ENCODE measurements at places on chromosomes 3 and 15.

GRCh38 chr3:19213603-19214220 lies 65.4 kb downstream of the KCNH8 start:
- DNase-seq = no peak

DNA sequence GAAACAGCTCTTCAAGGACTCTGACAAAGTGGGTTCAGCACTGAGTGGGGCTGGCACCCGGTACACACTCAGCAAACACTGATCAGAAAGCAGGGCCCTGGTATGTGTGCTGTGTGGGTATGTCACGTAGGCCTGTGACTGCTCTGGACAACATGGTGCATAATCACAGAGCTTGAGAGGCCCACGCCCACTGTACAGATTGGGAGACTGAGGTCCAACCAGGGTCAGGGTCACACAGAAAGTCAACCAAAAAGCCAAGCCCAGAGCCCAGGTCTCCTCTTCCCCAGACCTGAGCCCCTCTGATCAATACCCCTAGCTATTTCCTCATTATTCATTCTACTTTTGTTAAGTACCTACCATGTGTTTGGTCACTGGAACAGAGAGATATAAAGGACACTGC lies 166.1 kb upstream of the LINGO1 start:
- DNase-seq = no peak

- no peak for DNase-seq
These were observed 340.2 kb downstream of the LRRC3B start for GRCh38 chr3:26962492-26963360.

- no peak for DNase-seq
These were observed 1122.0 kb upstream of the ALCAM start for GRCh38 chr3:104244680-104245220.

DNA sequence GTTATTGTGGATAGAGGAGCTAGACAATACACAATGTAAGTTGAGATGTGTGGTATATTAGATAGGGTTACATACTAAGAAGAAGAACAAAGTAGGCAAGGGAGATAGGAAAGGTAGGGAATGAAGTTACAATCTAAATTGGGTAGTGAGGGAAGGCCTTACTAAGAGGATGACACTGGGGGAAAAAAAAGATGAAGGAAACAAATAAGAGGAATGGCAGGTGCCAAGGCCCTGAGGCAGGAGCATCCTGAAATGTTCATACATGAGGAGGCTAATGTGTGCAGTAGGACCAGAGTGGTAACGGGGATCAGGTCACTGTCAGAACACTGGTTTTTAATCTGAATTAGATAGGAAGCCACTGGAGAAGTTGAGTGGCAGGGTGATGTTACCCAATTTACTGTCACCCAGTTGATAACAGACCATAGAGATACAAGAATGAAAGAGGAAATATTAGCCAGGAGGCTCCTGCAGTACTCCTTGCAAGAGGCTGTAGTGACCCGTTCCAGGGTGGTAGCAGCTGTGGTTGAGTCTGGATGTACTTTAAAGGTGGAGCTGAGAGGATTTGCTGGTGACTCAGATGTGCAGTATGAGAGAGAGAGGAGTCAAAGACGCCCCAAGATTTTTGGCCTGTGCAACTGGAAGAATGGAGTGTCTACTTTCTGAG lies 14.4 kb downstream of the RTP1 start:
- DNase-seq = no peak

DNA sequence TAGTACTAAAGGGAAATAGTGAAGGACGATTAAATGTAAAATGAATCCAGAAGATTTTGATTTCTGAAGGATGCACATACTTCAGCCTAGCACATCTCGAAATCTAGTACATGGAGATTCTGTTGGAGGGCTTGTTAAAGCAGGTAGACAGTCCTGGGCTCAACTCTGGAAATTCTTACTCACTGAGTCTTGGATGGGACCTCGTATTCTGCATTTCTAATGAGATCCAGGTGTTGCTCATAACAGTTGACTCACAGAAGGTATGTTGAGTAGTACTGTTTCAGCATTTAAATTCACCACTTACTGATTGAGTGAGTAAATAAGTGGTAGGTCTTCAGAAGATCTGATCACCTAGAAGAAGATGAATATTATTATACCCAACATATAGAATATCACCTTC lies 623.4 kb upstream of the SGO1 start:
- no peak for DNase-seq

DNA sequence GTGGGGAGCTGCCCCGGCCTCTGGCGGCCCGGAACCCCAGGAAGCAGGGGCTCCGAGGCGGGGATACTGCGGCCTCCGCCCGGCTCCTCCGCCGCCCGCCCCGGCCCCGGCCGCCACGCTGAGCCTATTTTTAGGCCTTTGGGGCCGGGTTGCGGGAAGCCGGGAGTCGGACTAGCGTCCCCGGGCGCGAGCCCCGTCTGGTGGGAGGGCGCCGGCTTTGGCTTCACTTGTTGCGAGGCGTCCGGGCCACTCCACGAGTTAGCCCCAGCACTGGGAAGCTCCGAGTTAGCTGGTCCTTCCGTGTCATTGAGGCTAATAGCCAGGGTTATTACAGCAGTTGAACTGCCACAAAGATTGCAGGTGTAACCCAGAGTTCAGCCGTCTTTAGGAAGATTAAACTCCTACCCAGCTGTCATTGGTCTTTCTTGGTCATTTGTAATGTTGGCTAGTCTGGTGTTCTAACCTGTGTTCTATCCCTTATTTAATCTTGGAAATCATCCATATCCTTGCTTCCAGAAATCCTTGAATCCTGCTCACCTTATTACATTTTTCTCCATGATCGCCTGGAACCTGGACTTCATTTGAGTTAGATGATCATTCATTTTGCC lies 791 bp downstream of the GYG1 start:
- no peak for DNase-seq

- DNase-seq = no peak
These were observed 1034.1 kb downstream of the MCTP2 start for GRCh38 chr15:95265419-95265997.

GRCh38 chr3:72344647-72345046 lies 503.6 kb downstream of the SHQ1 start:
- DNase-seq = no peak

GRCh38 chr3:85725809-85726208 lies 767.0 kb downstream of the CADM2 start:
- DNase-seq = no peak

GRCh38 chr15:98782801-98783200 lies 134.5 kb downstream of the IGF1R start:
- no peak for DNase-seq

DNA sequence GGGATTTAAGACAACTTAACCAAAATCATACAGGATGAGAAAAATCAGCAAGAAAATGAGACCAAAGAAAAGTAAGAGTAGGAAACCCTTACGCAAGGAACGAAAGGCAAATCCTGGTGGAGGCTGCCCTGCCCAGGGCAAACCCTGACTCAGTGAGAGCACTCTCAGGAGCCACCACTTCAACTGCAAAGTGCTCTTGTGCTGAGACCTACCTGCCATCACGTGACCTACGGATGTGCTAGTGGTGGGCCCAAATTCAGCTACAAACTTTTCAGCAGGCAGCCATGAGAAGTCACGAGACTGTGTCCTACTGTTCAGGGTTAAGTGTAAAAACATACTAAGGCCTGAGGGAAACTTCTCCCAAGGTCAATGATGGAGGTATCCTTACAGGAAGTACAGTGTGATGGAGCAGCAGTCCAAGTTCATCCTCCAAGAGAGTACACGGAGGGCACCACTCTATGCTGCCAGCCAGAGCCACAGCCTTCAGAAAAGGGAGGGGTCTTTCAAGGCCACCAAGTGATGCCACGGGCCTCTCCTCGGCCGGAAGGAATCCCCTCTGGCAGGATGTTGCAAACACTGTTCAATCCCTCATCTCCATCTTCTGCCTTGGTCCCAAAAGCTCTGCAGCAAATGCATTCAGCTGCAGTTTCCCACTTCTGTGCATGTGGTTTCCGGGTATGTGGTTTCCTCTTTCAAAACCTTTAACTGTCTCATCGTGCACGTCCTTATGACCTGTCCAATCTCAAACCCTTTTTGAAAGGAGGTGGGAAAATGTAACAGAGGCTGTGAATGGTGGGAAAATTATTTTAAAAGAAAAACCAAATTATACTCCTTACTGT lies 9.5 kb downstream of the CHSY1 start:
- peak; percentile 84 for DNase-seq

DNA sequence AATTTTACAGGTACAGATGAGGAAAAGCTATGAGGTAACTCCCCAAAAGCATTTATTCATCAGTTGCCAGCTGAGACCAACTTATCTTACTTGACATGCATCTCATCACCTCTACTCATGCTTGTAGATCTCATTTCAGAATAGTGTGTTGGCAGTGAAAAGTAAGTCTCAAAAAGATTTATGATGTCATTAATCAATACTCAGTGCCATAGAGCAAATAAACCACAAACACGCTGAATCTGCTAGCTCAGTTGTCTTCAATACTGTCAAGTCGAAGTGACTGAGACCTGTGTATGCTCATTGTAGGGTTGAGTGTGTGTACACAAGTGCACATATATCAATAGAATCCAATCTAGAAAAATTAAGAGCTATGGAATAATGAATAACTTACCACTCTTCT lies 413.5 kb downstream of the CNTN3 start:
- DNase-seq = no peak

- no peak for DNase-seq
These were observed 89.0 kb downstream of the IQSEC1 start for GRCh38 chr3:12984023-12984823.

DNA sequence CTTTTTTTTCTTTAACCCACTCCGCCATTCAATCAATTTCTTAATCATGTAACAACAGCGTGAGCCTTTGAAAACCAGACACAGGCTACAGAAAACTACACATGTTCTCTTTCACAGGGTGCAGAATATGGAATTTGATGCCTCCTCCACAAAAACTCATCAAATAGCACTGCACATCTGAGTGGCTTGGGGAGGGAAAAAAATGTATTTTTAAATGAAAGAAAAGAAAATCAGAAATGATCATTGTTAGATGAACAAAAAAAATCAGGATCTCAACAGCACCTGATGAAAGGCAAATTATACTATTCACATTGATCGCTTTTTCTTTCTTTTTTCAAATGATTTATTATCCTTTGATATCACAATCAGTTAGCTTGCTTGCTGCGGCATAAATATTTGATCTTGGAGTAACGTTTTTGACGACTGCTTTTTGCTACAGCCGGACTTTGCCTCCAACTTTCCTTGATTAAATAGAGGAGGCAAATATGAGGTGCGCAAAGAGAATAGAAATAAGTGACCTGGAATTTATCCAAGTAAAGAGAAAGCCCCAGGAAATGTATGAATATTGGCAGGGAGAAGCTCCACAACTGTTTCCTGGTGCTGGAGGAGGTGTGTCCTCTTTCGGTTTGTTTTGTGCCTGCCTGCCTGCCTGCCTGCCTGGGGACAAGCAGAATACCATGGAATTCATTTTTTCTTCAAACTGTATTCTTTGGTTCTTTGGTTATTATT lies 63.1 kb downstream of the EDEM1 start:
- no peak for DNase-seq

GRCh38 chr3:188584162-188584529 lies 430.2 kb downstream of the LPP start:
- DNase-seq = no peak

DNA sequence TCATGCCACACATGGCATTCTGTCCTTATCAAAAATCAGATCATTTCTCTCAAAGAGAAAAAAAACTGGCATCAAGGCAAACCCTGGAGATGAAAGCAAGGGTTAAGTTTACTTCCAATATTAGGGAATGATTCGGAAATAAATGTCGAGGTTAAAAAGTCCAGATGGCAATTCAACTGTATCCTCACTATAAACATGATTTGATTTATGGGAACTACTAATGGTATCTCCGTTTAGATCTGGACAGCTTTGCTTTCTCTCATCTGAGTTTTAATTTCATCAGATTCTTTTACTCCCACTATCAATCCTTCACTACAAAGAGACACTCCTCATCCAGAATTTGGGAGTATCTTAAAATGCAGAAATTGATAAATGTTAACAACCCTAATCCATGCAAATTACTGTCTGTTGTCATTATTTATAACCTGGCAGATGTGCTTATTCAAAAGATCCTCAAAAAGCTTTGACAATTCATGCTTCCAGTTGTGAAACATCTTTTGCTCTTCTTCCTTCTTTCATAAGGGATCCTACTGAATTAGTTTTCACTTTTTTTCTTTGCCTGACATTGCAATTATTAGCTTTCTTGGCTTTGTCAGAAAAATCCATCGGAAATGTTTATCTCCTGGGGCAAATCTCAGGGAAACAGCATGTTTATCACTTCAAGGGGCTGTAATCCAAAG lies 903.2 kb downstream of the MCTP2 start:
- no peak for DNase-seq

DNA sequence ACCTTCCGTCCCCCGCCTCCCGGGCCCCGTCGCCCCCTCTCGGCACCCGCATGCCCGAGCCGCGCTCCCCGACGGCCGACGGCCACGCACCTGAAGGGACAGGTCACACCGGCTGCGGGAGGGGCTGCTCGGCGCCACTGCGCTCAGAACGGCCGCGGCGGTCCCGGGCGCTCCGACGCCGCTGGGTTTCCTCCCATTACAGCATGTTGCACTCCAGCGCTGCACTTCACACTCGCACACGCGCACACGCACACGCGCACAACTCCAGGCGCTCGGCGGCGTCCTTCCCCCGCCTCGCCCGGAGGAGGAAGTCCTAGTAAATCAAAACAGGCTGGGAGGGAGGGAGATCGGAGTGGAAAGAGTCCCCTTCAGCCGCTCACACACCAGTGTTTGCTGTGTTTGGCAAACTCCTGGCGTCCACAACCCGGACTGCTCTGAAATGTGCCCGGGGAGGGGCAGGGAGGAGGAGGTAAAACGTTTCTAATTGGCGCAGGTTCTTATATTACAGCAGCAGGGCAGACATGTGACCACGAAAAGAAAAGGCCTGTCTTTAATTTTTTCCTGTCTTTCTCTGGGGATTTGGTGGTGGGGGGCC lies 76.7 kb upstream of the VGLL4 start:
- DNase-seq = peak; percentile 68

DNA sequence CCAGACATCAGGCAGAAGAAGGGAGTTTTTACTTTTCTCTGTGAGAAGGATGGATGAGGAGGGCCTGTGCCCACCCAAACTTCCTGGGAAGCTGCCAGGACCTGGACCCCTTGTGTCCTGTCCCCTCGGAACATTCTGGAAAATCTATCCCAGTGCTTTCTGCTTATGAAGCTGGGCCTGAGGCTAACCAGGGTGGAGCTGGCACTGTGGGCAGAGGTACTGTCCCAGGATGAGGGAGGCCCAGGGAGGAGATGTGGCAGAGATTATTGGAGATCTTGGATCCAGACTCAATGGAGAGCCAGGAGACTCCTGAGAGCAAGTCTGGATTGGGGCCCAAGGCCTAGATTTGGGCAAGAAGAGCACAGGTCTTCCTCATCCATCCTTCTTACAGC lies 44.4 kb downstream of the SPSB4 start:
- DNase-seq = no peak

Measured in CD8-positive, alpha-beta memory T cell (primary cell).